ENCODE measurements at places on chromosomes 7 and 10. TPM values are rescaled to one million over a fixed set of nuclear protein-coding genes. Genes with fewer than 3 reads are reported as not detected.

The FAM25C gene
- not detected for total RNA-seq

The SOSTDC1 gene
- total RNA-seq = not detected

The HDAC9 gene
- total RNA-seq = 0.69 TPM

The SAP25 gene
- 13.1 TPM for total RNA-seq

The FBXO24 gene
- total RNA-seq = 1.4 TPM
